Effector memory CD8-positive, alpha-beta T cell (primary cell): ENCODE measurements at places on chromosomes 11 and 22.

- no peak for DNase-seq
Observed at GRCh38 chr11:116576526-116576925, 196.3 kb downstream of the BUD13 start.

GRCh38 chr11:563812-564578 lies 3.2 kb downstream of the RASSF7 start:
- DNase-seq: no peak

DNA sequence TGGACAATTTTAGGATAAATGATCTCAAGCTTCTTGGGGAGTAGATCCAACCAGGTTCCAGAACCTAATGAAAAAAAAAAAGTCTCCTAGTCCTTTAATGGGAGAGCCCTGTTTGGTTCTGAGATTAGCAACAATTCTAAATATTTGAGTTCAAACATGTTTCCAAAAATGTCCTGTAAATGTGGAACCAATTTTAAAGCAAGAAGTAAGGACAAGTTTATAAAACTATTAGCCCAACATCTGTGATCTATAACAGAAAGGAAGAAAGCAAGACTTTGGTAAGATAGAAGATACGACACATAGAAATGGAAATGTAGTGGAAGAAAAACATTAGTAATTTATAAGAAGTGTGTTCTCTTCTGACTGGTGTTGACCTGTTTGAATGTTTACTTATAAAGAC lies 79.7 kb upstream of the SLC5A12 start:
- DNase-seq: no peak

GRCh38 chr11:26087120-26087935 lies 244.6 kb upstream of the ANO3 start:
- no peak for DNase-seq

GRCh38 chr11:128302425-128303186 lies 284.8 kb downstream of the ETS1 start:
- peak; percentile 70 for DNase-seq

GRCh38 chr11:111393096-111393495 lies 14.0 kb upstream of the POU2AF1 start:
- no peak for DNase-seq

DNA sequence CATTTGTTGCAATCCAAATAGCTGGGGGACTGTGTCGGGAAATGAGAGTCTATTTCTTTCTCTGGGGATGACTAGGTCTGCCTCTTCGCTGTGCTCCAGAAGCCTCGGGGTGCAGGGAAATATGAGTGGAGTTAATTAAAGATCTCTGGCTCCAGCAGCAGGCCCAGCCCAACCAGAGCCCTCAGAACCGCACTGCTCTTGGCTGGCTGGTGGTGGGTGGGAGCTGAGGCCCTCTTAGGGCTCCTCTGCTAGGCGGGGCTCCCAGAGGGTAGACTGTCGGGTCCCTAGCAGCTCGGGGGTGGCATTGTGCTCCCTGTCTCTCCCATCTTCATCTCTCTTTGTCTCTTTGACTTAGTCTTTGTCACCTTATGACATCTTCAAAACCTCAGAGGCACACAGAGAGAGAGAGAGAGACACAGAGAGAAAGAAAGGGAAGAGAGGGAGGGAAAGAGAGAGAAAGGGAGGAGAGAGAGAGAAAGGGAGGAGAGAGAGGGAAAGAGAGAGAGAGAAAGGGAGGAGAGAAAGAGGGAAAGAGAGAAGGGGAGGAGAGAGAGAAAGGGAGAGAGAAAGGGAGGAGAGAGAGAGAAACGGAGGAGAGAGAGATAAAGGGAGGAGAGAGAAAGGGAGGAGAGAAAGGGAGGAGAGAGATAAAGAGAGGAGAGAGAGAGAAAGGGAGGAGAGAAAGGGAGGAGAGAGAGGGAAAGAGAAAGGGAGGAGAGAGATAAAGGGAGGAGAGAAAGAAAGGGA lies 20.2 kb downstream of the MPPED1 start:
- DNase-seq: no peak

GRCh38 chr11:29119116-29119515 lies 897.7 kb downstream of the KCNA4 start:
- DNase-seq: no peak

DNA sequence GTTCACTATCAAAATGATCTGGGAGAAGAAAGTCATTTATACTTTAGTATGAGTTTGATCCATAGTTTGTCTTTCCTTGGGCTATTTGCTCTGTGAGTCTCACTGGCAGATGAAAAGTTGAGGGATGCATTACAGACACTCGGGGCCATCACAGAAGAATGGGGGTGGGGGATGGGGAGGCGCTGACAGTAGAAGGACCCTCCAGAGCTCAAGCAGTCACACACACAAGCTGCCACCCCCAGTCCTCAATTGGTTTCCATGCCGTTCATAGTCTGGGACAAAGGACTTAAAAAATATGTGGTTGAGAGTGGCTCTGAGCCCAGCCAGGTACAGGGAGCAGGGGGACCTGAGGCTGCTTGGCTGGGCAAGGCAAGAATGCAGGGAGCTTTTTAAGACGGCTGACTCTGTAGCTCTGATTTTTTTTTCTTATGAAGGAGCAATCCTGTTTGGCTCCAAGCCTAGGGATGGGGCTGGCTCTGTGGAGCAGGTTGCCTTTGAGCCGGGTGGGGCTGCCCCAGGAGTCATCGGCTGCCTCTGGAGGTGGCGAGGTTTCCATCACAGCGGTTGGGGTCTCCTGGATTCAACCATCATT lies 13.3 kb upstream of the ANO1 start:
- DNase-seq: no peak

GRCh38 chr11:66685276-66686099 lies 7.8 kb upstream of the RBM4B start:
- no peak for DNase-seq

GRCh38 chr22:33438273-33438672 lies 380.1 kb upstream of the SYN3 start:
- no peak for DNase-seq

DNA sequence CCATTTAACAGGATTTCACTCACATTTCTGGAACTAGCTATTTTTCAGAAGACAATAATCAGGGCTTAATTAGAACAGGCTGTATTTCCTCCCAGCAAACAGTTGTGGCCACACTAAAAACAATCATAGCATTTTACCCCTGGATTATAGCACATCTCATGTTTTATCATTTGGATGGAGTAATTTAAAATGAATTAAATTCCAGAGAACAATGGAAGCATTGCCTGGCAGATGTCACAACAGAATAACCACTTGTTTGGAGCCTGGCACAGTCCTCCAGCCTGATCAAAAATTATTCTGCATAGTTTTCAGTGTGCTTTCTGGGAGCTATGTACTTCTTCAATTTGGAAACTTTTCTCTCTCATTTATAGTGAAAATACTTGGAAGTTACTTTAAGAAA lies 9.2 kb downstream of the PRSS23 start:
- no peak for DNase-seq

DNA sequence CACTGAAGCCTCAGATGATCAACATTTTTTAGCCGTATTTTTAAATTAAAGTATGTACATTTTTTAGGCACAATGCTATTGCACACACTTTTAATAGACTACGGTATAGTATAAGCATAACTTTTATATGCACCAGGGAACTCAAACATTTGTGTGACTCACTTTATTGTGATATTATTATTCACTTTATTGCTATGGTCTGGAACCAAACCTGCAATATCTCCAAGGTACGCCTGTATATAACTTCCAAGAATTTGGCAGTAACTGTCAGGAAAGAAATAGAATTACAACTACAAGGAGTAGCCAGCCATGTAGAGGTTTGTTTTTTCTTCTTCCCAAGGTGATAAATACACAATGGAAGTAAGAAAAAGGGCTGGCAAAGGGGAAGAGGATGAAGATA lies 62.3 kb downstream of the PRR5L start:
- DNase-seq: no peak

GRCh38 chr11:45282081-45282480 lies 4.1 kb downstream of the SYT13 start:
- DNase-seq: no peak

GRCh38 chr22:35299217-35299672 lies 449 bp upstream of the TOM1 start:
- no peak for DNase-seq

- DNase-seq: no peak
Observed at GRCh38 chr11:79369055-79369454, 71.8 kb downstream of the TENM4 start.

- no peak for DNase-seq
Observed at GRCh38 chr22:28917747-28918549, 34.6 kb downstream of the ZNRF3 start.

DNA sequence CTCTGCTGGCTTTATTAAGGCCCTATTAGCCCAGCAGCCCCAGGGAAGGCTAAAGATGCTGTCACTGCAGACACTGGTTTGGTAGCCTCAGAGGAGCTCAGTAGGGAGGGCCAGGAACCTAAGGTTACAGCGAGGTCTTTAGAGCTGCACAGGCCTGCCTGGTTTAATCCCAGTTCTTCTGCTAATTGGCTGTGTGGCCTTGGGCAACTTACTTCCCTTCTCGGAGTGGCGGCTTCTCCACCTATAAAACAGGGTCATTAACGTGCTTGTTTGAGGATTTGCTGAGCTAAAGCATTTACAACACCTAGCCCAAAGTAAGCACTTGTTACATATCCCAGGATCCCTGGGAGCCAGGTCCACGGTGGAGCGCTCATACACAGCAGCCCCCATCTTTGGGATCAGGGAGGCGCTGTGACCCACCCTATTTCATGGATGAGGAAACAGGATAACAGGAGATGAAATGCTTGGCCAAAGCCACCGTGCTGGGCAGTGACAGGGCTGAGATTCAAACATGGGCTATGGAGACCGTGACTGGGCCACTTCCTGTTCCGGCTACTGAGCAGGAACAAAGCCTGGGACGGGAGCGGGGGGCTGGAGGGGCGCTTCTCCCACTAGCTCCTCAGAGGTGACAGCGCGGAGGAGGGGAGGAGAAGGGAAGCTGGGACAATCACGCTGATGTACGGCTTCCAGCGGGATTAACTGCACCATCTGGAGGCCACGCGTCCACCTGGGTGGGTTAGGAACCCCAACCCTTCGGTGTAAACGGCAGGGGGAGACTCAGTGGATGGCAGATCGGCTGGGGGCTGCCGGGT lies 61.5 kb downstream of the IGLL1 start:
- no peak for DNase-seq
